ENCODE measurements at places on chromosomes 3 and 15.

GRCh38 chr3:24261521-24261920 is 233.1 kb downstream of the THRB start:
- no peak for DNase-seq

DNA sequence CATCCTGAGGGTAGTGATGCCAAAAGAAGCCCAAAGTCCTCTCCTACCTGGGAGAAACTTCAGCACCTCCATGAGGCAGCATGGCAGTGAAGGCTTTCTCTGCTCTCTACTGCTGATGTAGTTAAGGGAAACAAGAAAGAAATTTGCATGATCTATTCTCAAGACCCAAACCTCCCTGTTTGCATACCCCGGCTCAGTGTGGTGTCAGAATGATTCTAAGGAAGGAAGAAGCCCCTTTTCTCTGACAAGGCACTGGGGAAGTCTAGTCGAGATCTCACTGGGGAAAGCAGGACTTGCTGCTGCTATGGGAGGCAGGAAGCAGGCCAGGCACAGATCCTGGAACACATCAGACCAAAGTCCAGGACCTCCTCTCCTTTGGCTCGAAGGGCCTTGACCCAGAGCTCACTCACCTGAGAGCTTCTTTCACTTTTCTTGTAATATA is 89.4 kb upstream of the ICE2 start:
- no peak for DNase-seq

DNA sequence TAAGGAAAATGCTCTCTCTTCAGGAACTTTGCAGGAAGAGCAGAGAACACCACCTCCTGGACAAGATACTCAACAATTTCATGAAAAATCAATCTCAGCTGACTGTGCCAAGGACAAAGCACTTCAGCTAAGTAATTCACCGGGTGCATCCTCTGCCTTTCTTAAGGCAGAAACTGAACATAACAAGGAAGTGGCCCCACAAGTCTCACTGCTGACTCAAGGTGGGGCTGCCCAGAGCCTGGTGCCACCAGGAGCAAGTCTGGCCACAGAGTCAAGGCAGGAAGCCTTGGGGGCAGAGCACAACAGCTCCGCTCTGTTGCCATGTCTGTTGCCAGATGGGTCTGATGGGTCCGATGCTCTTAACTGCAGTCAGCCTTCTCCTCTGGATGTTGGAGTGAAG is 200.5 kb downstream of the AKAP13 start:
- DNase-seq: no peak

GRCh38 chr3:184696697-184697096 is 15.2 kb downstream of the MAGEF1 start:
- no peak for DNase-seq

DNA sequence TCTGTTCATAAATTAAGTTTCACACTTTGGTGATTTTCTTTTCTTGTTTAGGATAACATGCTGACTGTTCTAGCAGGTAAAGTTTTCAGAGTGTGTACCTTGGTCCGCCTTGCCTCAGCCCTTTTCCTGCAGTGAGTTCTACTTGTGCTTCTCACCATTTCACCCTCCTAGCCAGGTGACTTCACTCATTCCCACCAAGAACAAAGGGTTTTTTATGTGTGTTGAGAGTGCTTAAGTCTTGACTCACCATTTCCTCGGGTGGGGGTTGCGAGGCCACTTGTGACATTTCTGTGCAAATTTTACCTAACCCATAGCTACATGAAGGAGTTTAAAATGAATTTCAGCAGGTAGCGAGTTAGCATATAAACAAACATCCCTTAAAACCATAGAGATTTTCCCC is 81.4 kb downstream of the C3orf38 start:
- no peak for DNase-seq

- DNase-seq: no peak
These were observed 27.2 kb downstream of the TFRC start for GRCh38 chr3:196054661-196055060.

- DNase-seq: no peak
These were observed 65.0 kb downstream of the WWTR1 start for GRCh38 chr3:149592758-149593240.

DNA sequence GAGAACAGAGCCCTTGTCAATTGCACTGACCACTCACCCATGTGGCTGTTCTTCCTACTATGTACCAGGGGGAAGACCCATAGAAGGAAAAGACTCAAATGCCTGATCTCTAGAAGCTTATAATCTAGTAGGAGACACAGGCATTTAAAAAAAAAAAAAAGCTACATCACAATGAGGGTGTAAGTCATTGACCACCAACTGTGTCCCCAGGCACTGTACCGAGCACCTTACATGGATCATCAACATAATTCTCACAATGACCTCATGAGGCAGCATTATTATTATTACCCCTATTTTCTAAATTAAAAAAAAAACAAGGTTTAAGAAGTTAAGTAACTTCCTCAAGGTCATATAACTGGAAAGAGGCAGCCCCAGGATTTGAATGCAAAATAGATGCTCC is 247.4 kb downstream of the SHOX2 start:
- no peak for DNase-seq

GRCh38 chr3:73094129-73094528 is 32.7 kb downstream of the EBLN2 start:
- DNase-seq: peak; percentile 48

DNA sequence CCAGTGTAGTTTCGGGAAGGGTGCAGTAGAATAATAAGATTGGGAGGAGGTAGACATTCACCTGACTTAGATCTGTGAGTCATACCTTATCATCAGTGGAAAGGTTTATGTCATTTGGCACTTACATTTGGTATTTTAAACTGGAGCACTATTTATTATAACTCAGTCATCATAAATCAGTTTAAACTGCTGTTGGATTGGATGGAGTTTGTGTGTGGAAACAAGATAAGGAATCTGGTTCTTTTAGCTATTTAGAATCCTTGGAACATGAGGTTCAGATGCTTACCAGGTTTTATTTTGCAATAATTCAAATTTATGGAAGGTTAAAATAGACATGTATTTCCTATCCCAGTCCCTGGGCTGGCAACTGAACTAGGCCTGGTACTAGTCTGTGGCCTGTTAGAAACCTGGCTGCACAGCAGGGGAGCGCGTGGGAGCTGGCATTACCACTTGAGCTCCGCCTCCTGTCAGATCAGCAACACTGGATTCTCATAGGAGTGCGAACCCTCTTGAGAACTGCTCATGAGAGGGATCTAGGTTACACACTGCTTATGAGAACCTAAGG is 34.5 kb downstream of the ZFAND6 start:
- DNase-seq: peak; percentile 29

- peak; percentile 85 for DNase-seq
These were observed at the start of gene CACNA1D for GRCh38 chr3:53493963-53494791. Gene CACNA1D (plus strand): TSS chr3:53494611. CDS start chr3:53495167, 556 bp downstream.

- DNase-seq: no peak
These were observed 50.8 kb upstream of the GADL1 start for GRCh38 chr3:30945291-30945690.

DNA sequence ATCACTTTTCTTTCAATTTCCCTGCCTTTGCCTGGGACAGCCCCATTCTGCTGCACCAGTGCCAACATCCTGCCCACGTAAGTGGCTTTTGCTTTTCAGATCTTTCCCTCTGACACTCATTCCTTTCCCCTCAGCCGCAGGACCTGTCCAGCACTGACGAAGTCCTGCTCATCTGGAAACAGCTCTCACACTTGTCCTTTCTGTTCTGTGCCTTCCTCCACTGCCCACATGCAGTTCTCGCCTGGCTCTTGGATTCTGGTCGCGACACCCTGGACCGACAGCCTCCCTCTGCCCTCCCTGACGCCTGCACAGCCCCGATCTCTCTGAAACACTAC is 99.7 kb downstream of the ADCY5 start:
- DNase-seq: no peak

- no peak for DNase-seq
These were observed 53.1 kb downstream of the MCF2L2 start for GRCh38 chr3:183375337-183375736.

DNA sequence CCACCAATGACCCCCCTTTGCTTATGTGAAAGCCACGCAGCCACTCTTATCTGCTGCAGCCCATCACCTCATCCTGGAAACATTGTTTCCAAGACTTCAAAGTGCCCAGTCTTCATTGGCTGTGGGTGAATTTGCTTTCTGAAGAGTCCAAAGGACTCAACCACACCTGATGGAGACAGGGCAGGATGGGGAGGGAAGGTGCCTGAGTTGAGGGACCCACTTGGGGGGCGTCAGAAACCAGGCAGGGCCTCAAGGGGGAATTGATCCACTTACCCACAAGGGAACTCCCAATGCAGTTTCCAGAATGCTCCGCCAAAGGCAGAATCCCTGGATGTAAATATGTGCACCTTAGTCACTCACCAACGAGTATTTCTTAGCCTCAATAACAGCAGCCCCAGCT is 147.9 kb upstream of the ATP2B2 start:
- DNase-seq: no peak

GRCh38 chr3:110900576-110900975 is 171.0 kb upstream of the NECTIN3 start:
- no peak for DNase-seq

DNA sequence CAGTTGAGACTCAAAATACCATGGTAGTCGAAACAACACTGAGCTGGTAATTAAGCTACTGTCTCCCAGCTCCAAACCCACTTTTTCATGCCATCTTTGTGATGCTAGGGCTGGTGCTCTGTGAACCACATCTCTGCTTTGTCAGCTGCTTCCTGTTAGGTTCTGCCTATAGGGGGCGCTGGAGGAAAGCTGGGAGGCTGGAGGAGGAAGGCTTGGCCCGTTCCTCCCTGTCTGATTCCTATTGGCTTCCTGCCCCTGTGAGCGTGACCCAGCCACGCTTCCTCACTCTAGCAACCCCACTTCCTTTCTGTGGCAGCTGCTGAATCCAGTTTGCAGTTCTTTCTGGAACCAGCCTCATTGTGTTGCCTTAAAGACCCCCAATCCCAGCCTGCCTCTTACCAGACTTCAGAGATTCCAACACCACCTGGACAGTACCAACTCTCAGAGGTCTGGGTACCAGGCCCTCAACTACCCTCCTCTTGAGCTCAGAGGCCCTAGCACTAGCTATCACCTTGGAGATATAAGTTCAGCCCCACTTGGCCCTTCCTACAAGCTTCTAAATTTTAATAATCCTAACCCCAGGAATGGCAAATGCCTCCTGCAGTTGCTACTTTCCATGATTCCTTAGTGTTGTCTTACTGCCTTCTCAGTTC is 120.9 kb downstream of the ERC2 start:
- peak; percentile 48 for DNase-seq

GRCh38 chr3:178304758-178305467 is 231.3 kb upstream of the KCNMB2 start:
- no peak for DNase-seq

GRCh38 chr3:39327746-39328349 is 1.7 kb upstream of the CCR8 start:
- no peak for DNase-seq

- DNase-seq: no peak
These were observed 191.4 kb downstream of the AKAP13 start for GRCh38 chr15:85571780-85572179.

DNA sequence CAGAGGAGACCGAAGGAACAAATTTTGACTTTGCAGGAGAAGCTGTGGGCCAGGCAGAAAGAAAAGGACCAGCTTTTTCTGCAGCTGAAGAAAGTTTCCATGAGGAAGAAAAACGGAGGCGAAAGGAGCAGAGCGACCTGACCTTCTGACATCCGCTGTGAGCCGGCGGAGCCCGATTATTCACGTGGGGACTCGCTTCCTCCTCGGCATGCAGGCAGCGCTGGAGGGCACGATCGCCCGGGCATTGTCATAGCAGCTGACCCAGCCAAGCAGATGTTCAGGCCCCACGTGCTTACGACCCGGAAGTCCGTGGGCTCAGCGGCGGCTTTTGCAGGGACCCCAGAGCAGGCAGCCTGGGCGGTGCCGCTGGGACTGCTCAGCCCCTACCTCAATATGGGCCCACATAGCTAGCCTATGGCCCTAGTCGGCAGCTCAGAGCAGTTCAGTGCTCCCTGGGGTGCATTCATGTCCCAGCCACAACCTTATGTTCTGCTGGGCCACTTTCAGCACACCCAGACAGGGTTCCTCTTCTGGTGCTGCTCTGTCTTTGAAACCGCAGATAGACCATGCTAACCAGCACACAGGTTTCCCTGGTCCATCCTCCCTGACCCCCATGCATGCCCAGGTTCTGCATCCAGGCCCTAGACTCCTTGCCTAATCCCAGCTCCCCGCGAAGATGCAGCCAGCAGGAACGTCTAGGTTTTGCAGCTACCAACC is 10.5 kb upstream of the EIF4A2 start:
- DNase-seq: no peak

DNA sequence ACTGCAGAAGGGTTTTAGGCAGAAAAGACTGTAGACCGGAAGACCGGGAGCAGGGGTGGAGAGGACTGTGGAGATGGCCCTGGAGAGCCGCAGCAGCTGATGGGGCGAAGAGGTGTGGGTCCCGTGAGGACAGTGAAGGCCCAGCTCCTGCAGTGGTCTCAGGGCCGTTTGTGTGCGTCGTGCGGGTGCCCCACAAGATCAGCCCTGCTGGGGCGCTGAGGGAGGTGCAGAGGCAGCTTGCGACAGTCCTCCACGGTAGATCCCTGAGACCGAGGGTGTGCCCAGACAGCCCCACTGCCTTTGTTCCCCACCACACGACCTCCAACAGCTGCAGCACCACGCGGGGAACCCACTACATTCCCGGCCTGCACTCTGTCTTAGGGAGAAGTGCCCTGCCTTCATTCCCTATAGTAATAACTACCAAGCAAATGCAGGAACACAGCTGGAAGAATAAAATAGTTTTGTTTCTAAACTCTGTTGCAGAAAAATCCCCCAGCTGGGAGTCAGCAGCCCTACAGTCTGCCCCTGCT is 19.0 kb upstream of the CRABP1 start:
- DNase-seq: no peak

DNA sequence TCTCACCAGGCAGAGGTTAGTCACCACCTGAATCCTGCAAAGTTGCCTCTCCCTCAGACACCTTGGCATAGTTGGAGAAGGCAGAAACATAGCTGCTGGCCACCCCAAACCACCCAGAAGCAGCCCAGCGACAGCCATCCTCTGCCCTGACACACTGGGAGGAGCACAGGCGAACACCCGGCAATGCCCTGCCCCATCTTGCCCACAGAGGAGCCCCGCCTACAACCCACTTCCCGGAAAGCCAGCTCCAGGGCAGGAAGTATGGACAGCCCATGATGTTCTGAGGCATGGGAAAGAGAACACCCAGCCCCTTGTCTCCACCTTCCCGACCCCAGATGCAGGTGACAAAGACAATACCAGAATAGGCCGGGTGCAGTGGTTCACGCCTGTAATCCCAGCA is 12.6 kb upstream of the SHISA5 start:
- peak; percentile 22 for DNase-seq

DNA sequence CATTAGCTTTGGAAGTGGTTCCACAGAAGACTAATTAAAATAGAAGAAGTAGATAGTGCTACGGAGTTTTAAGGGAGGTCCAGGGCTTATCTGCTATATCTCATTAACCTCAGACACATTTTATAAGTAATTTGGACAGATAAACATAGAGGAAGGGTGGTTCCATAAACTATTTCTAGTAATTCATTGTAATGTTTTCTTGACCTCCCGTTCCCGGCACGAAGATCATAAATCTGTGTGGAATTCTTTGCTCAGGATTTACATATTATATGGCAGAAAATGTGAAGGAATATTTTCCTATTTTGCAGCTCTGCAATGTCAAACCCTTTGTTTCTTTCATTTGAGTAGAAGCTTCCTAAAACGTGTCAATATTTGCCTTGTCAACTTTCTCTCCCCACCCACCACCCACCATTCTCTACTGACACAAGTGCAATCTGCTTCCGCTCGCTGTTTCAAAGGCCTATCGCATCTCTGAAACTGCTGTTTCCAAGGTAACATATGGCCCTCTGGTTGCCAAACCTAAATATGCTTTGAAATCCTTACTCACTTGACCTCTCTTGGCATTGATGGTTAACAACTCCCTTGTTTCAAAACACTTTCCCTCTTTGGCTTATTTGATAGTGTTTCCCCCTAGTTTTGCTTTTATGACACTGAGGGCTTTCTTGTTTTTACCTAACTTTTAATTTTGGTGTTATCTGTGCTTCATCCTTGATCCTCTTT is 21.4 kb upstream of the PLSCR5 start:
- DNase-seq: no peak

Measured in D341Med (cell line).